ENCODE measurements at places on chromosomes 16 and 17.

- DNase-seq = peak; percentile 82
Observed at GRCh38 chr16:4307215-4308037, 8.4 kb upstream of the GLIS2 start.

DNA sequence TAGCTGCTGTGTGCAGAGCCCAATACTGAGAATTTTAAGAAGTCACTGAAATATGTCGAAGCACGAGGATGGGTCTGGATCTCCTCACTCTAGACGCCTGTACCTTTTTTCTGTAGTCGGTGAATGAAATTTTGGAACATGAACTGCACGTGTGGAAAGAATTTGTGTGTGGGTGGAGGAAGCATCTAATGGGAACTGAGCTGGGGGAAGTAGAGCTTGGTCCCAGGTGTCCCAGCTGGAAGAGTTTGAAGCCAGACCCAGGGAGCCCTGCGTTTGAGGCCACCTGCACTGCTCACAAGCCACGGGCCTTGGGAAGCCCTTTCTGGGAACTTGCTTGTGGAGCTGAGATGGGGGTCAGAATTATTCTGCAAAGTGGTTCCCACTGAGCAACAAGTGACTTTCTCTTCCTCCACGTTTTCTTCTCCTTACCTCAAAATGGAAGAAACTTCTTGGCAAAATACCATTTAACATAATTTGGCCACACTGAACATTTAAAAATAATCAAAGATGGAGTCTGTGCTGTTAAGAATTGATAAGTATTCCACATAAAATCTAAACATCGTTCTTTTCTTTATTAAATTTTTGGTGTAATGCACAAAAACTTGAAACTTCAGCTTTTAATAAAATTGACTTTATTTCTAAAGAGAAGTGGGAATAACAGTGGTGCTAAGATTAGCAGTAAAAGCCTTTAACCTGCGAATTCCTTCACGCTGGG lies 163.8 kb downstream of the PRKCA start:
- no peak for DNase-seq

DNA sequence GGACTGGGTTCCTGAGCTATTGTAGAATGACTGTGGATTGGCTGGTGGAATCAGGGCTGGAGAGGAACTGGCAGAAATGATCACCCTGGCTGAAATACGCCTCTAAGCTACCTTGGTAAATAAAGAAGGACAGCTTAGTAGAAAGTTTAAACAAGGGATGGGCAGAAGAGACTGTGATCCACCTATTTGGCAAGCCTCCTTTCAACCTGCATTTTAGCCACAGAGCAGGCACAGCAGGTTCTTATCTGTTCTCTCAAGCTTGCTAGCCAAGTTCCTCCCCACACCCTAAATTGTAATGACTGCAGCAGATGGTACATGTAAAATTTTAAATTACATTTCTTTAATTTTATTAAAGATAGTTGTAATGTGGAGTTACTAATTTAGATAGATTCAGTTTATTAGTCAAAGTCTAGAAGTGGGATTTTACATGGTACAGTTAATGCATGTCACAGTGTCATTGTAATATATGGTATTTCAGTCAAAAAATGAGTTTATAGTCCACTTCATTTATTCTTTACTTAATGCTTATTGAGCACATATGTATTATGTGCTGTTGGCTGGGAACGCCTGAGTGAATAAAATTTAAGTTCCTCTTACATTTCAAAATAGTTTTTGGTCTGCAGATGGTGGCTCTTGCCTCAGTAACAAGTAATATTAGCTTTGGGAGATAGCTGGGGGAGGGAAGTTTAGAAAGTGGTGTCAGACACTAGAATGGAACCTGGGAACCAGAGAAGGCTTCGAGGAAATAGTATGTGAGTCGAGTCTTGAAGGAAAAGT lies 11.2 kb downstream of the EPN2 start:
- no peak for DNase-seq

DNA sequence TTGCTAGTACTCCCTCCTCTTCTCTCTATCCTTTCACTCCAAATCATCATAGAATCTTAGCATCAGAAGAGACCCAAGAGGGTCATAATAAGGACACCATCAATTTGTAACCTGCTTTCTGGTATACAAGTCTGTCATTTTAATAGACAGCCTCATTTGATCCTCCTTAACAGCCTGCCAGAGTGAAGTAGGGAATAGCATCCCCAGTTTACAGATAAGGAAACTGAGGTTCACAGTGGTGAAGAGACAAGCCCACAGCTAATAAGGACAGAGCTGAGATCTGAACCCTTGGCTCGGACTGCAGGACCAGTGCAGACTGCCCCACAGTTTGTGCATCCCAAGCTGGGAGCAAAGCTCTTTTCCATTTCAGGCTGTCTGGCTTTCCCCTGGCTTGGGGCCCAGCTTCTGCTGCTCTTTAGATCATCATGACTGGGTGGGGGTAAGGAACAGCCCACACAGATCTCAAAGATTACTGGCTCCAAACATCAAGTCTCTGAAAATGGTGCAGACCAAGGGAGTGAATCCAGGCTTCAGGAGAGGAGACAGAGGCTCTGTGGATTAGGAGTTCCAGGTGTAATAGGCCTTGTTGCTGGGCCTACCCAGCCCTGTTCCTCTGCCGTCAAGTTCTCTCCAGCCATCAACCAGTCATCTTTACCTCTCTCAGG lies 10.3 kb upstream of the IGFBP4 start:
- DNase-seq = no peak

- no peak for DNase-seq
Observed at GRCh38 chr16:78225919-78226318, 126.5 kb downstream of the WWOX start.

DNA sequence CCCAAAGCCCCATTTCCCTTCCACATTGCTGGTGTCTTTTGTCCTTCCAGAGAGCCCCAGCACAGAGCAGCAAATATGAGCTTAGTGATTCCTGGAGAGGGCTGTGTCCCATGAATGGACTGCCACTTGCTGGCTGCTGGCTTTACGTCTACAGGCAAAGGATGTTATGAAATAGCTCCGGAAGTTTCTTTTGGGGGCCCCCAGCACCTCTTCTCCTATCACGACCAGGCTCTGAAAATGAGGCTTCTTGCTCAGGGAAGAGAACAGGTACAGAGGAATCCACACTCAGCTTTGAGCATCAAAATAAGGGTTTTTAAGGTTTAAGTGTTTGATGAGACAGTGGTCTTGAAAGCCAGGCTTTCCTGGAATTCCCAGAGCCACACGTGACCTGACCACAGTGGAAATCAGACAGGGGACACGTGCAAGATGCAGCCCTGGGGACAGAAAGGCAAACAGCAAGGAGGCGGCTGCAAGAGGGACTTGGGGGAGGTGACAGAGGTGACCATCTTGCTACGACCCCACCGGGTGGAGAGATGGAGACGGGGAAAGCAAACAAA lies 58.1 kb downstream of the ZDHHC7 start:
- DNase-seq = no peak

DNA sequence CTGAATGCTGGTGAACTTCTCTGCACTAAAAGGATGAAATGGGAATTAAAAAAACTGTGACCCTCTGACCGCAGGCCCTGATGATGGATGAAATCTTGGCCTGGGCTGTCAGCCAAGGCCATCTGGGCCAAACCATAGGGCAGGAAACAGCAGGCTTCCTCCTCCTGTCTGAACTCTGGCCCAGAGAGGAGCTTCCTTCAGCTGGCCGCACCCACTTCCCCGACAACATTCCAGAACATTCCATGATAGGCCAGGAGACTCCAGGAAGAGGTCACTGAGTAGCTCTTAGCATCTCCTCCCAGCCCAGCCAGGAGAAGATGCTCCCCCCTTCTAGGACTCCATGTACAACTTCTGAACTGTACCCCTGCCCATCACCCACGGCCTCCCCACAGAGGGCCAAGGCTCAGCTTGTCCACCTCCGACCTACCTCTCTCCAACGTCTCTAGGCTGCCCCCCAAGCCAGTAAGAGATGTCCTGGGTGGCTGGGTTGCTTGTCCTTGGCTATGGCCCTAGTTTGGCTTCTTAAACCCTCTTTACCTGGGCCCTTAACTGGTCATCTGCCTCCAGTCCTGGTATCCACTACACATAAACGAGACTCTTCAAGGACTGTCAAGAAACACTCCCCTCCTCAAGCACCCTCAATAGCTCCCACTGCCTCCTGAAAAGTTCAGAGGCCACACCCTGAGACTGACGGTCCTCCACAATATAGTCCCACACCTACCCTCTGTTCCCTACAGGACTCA lies 1.7 kb downstream of the RPH3AL start:
- no peak for DNase-seq

- DNase-seq = no peak
Observed at GRCh38 chr16:69798466-69798865, 36.3 kb downstream of the WWP2 start.

DNA sequence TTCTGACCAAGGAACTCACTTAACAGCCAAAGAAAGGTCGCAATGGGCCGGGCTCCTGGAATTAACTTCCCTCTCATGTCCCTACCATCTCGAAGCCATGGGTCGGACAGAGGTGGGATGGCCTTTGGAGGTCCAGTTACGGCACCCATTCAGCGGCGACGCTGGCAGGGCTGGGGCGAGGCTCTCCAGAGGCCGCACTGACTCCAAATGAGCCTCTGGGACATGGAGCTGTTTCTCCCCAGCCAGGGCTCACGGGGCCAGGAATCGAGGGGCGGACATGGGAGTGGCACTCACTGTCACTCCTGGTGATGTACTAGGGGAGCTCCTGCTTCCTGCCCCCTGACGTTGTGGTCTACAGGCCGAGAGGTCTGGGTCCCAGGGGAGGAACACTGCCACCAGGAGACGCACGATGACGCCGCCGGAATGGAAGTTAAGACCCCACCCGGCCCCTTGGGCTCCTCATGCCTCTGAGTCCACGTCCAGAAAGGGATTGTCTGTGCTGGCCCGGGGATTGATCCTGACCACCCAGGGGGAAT lies 60.7 kb upstream of the METRNL start:
- no peak for DNase-seq

DNA sequence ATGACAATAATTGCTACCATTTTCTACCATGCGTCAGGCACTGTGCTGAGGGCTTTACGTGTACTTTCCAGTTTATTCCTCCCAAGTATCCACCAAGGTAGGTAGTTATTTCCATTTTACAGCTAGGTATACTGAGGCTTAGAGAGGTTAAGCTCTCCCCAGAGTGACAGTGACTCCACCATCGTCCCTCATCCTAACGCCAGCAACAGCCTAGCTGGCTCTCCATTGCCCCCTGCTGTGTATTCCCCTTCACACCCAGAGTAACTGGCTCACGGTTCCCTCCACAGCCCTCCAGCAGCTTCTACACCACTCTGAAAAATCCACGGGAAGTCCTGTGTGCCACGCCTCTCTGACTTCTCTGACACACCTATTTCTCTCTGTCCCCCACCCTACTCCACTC lies 7.1 kb upstream of the ASGR1 start:
- DNase-seq = no peak

GRCh38 chr17:21288571-21289017 lies 4.1 kb downstream of the MAP2K3 start:
- DNase-seq = no peak

GRCh38 chr16:24018485-24018884 lies 182.7 kb downstream of the PRKCB start:
- peak; percentile 70 for DNase-seq

- no peak for DNase-seq
Observed at GRCh38 chr17:36640836-36641235, 39.5 kb downstream of the MRM1 start.

- DNase-seq = no peak
Observed at GRCh38 chr17:509316-509715, 156.7 kb upstream of the RPH3AL start.

- no peak for DNase-seq
Observed at GRCh38 chr16:68403704-68404103, 44.6 kb downstream of the SMPD3 start.

DNA sequence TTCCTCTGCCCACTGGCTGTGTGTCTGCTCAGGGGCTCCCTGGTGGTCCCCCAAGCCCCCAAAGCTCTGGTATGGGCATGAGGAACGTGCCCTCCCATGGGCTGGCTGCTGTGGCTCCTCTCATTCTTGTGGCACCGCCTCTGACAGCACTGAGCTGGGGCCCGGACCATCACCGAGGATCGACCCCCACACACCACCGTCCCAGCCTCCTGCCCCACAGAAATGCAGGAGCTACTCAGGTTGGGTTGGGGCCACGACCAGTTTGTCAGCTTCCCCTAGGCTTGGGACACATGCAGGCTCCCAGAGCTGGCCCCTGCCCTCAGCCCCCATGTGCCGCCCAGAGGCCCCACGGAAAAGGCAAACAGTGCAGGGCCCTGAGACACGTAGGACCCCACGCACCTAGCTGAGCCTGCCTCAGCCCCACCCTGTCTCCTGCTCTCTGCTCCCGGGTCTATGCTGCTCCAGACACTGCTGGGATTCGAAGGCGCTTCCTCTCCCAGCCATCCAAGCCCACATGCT lies 3.3 kb upstream of the CASKIN1 start:
- DNase-seq = no peak

DNA sequence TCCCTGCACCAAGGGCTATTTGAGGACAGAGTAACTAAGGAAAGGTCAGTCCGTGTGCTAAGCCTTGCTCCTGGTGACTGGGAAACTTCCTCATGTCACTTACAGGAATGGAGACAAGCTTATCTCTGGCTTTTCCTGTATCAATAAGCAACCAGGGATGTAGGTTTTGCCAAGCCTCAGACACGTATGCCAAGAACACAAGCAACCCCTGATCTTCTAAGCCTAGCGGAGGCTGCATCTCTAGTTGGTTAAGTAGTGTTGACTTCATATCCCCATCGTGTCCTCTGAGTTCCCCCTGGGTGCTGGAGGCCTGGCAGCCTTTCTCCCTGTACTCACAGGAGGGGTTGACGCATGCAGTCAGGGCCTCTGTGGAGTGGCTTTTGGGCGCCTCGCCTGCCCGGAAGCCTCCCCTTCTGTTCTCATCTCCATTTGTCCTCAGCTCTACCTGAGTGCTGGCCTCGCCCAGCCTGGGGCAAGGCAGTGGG lies 1.4 kb upstream of the C1QTNF1 start:
- DNase-seq = peak; percentile 27

DNA sequence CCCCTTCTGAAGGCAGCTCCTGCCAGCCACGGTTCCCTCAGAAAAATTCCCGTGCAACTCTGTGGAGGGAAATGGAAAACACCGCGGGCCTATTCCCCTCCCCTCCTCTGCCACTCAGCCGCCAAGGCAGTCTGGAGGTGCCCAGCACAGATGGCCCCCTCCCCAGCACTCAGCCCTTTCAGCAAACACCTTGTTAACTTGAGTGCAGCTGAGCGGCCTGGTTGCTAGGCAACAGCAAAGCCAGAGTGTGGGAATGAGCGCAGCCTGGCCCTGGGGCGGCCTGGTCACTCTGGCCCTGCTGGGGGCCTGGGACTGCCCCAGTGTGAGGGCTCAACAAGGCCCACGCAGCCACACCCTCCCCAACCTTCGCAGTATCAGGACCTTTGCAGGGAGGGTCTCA lies 32.8 kb downstream of the CACNA1G start:
- peak; percentile 54 for DNase-seq

DNA sequence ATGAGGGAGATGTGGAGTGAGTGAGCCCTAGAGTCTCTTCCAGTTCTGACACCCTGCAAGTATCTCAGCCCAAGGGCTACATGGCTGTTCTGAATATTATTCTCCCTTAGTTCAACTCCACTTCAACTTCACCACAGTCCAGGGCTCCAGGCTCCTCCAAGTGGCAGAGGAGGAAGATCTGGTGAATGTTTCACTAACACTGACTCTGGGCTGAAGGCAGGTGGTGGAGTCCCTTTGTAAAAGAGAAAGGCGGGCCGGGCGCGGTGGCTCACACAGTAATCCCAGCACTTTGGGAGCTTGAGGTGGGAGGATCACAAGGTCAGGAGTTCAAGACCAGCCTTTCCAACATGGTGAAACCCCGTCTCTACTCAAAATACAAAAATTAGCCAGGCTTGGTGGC lies 13.6 kb downstream of the CCDC92B start:
- DNase-seq = no peak

GRCh38 chr17:21549107-21549687 lies 143.1 kb upstream of the KCNJ18 start:
- DNase-seq = no peak

Data from DMS153 (cell line).